ENCODE measurements at places on chromosomes 6 and 20.
A peak's percentile ranks its signal among the peaks of the same experiment; 100 is the strongest.

GRCh38 chr20:60402189-60403058 lies 444.2 kb downstream of the CDH26 start:
- DNase-seq, result no peak

DNA sequence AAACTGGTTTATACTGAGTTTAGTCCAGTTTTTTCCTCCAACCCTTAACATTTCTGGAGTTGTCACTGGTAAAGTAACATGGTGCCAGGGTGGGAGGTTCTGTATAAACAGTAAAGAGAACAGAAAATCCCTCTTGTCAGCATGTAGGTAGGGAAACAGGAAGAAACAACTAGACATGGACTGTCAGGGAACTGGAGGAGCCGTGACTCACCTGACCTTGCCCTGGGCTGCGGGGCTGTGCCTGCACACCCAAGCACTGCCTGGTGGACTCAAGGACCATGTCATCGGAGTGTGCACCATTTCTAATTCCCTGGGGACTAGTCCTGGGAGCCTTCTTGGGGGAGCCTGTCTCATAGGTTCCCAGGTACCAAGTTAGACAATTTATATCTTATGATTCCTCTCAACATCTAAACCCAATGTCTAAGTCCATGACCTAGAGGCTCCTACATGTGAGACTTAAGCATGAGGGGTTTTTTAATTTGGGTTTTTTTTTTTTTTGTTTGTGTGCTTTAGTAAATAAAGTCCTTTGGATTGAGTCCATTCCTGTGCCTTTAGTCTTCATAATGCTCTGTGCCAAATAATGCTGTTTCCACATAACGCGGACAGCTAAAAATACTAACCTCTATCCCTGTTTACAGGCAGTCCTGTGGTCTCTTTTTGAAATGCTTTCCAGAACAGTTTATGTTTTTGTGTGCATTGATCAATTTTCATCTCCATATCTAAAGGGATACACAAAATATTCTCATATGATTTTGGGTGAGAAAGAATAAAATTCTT lies 136.9 kb upstream of the SUPT3H start:
- no peak for DNase-seq

- DNase-seq, result no peak
Observed at GRCh38 chr20:48797850-48798747, 29.7 kb downstream of the PREX1 start.

GRCh38 chr6:45448417-45449389 lies 71.0 kb upstream of the SUPT3H start:
- no peak for DNase-seq

GRCh38 chr6:120378582-120379220 lies 955.6 kb downstream of the TBC1D32 start:
- peak; percentile 49 for DNase-seq

DNA sequence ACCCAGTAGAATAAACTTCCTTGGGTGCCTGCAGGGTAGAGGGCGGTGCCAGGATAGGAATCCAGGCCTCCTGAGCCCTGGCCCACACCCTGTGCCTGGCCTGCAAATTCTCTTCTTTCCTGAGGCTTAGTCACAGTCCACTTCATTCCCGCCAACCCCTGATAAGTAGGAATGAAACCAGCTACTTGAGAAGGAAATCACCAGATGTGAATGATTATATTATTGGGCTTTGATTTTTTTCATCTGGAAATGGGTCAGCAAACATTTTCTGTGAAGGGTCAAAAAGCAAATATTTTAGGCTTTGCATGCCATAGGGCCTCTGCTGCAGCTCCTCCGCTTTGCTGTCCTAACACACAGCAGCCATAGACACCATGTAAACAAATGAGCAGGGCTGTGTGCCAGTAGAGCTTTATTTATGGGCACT lies 50.2 kb downstream of the STK35 start:
- DNase-seq, result no peak

DNA sequence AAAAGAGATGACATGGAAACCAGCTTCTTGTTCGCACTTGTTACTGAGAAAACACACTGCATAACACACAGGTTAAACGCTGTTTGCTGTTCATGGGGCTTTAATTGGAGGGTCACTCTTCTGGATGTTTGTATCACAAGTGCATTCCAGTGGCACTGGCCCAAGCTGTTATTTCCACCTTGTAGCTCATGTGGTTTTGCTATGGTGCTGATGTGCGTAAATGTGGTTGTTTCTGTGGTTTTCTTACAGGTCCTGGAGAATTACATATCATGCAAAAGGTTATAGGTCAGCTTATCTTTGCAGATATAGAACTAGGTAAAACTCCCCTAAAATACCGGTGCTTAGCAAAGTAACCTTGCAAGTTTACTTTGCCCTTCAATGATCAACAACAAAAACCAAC lies 89.3 kb upstream of the AHI1 start:
- DNase-seq, result no peak

DNA sequence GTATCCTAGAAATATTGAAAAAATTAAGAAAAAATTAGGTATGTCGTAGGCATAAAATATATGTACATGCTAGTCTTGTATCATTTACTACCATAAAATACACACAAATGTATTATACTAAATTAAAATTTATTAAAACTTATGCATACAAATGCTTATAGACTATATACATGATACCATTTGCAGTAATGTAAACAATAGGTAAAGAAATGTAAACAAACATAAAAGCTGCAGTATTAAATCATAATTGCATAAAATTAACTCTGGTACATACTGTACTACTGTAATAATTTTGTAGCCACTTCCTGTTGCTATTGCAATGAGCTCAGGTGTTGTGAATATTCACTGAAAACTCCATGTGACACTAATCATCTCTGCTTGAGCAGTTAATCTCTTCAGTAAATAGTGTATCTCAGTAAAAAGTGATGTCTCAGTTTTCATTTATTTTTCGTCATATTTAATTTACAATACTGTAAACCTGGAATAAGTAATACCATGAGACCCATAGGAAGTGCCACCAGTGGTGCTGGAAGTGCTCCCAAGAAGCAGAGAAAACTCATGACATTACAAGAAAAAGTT lies 29.3 kb downstream of the RALGAPB start:
- no peak for DNase-seq

GRCh38 chr6:139473231-139473701 lies 98.8 kb upstream of the CITED2 start:
- no peak for DNase-seq

DNA sequence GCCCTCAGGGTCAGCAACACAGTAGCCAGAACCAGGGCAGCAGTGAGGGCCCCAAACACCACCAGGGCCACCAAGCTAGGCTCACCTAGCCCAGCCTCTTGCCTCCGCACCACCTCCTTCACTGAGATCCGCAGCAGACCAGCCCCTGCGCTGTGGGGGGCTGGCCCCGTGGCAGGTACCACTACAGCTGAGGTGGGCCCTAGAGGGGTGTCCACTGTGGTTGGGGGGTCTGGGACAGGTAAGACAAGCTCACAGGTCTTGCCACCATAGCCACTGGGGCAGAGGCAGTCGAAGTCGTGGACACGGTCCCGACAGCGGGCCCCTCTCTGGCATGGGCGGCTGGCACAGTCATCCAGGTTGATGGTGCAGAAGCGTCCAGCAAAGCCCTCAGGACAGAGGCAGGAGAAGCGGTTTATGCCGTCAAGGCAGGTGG lies 4.6 kb downstream of the DLK2 start:
- DNase-seq, result no peak

Measured in NCI-H526 treated with DMSO at 0.1 percent for 48 hours (cell line).